ENCODE measurements at places on chromosomes 6 and 20.

- DNase-seq = no peak
Observed at GRCh38 chr6:57193177-57193576, 21.1 kb downstream of the BAG2 start.

- DNase-seq = peak; percentile 97
Observed at GRCh38 chr6:35302604-35303241, 5.1 kb downstream of the DEF6 start.

DNA sequence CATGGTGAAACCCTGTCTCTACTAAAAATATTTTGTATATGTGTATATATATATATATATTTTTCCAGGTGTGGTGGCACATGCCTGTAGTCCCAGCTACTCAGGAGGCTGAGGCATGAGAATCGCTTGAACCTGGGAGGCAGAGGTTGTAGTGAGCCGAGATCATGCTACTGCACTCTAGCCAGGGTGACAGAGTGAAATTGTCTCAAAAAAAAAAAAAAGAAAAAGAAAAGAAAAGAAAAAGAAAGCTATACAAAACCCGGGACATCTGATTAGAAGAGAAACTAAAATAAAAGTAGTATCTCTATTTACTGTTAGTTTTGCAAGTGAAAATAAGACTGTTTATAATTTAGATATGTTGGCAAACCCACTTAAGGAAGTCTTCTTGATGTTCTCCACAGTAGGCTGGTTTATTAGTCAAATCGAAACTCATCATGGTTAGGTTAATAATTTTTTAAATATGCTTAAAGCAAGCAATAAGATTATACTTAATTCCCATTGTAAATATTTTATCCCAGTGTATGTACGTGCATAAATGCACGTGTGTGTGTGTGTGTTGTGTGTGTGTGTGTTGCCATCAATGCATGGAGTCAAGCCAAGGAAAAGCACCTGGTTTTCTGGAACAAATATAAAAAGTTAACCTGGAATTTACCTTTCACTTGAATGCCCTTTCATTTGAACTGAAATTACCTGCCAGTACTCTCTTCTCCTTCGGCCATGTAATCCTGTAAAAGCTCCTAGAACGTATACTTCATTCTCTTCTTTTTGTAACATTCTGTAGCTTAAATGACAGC, 7.1 kb downstream of the VNN2 start:
- no peak for DNase-seq

GRCh38 chr6:134080171-134080795, 27.9 kb upstream of the SLC2A12 start:
- DNase-seq = no peak

- no peak for DNase-seq
Observed at GRCh38 chr6:150207931-150208570, 65.2 kb downstream of the PPP1R14C start.

GRCh38 chr6:107807196-107807811, 16.8 kb downstream of the SCML4 start:
- no peak for DNase-seq

DNA sequence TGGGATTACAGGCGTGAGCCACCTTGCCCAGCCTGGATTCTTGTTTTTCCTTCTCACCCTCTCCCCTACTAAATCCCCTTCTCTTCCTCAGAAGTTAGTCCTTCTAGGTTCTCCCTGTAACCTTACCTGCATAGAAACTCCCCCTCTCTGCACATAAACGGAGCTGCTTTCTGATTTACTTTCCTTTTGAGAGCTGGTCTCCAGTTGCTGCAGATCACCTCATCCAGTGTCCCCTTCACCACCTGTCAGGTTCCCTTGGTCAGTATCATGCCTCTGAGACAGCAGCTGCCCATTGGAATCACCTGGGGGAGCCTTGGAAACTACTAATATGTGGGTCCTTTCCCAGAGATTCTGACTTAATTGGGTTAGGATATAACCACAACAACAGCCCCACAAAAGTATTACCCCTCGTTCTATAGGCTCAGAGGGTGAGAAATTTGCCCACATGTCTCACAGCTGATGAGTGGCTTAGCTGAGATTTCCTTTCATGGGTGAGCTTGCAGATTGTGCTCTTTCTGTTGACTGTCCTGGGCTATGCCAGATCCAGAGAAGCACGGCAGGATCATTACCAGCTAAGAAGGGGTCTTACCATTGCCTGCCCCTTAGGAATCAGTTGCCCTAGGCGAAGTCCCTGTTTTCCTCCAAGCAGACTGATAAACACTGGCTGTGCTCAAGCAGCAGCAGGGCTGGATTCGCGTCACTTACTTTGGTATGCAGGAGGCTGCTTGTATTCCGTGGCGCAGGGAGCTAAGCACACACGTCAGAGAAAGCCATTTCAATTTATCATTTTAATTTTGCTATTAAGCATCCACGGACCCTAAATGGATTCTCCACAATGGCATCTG, 51.3 kb downstream of the AKAP12 start:
- no peak for DNase-seq

- no peak for DNase-seq
Observed at GRCh38 chr6:54519161-54519560, 210.9 kb downstream of the TINAG start.

GRCh38 chr20:46355778-46356177, 47.5 kb upstream of the CDH22 start:
- DNase-seq = no peak

DNA sequence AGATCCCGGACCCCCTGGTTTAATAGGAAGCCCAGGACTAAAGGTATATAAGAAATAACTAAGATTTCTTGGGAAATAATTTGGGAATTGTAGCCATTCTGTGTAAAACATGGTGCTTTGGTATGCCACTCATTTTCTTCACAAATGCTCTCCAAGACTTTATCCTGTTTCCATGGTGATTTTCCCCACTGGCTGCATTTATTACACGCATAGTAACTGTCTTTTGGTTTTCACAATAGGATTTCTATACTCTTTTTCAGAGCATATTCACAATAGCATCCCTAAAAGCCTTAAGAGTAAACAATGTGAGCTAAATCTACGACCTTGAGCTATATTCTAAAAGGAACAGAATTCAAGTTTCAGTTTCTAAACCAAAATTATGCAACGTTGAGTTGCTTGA, 160.8 kb downstream of the COL9A1 start:
- no peak for DNase-seq

- no peak for DNase-seq
Observed at GRCh38 chr6:111456208-111456607, 26.8 kb downstream of the REV3L start.

DNA sequence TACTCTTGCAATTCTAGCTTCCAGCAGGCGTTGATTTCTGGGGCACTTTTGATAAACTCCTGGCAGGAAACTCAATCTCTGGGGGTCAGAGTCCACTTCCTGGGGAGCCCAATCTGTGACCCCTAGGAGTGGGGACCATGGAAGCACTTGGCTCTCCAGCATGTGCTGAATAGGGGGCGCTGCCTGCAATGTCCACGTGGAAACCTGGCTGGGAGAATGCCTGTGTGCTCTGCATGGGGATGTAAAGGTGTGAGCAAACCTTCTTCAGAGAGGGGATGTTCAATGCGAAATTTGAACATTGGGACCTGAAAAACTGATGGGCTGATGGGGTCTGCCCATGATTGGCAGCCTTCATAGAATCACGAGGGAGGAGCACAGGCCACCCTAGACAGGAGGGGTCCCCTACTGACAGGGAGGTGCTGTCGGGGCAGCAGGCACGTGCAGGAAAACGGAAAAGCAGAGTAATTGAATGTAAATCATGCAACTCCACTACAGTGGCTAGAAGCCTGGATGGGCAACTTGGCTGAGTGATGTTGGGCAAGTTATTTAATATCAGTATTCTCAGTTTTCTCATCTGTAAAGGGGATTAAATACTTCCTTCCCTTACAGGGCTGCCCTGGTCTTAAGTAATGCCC, 47.8 kb downstream of the CEP43 start:
- no peak for DNase-seq

GRCh38 chr6:116461932-116462885, 1.0 kb downstream of the CALHM6 start:
- peak; percentile 81 for DNase-seq

GRCh38 chr6:85449818-85450759, at the start of gene NT5E:
Gene NT5E (plus strand): TSS chr6:85450083. CDS start chr6:85450140, 57 bp downstream.
- no peak for DNase-seq

DNA sequence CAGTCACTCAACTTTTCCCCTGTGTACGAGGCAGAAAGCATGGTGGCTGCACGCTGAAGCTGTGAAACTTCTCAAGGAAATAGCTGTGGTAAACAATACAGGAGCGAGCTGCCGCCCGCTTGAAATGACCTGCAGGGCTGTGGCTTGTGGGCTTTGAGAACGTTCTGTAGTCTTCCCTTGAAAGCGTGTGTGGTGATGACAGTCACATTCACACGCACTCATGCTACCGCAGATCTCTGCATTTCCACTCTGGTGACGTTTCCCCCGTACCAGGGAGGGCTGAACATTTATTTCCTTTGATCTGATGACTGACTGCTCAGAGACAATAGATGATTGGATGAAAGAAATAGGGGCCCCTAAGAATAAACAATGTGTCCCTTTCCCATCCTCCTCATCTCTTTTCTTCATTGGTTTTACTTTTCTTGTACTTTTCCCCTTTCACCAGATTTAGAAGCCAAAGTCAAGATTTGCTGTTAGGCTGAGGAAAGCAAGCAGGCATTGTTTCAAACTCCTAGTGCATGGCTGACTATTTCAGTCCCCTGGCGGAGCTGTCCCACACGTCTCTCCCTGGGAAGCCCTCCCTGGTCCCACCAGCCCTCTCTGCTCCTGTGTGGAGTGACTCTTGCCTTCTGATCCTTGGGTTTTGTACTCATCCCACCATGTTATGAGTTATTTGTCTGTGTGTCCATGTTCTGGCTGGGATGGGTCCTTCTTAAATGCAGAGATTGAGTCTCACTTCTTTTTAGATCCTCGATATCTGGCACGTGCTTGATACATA, 3.9 kb downstream of the SYTL3 start:
- no peak for DNase-seq

GRCh38 chr20:22312744-22313346, 271.5 kb downstream of the FOXA2 start:
- no peak for DNase-seq

- no peak for DNase-seq
Observed at GRCh38 chr6:10138917-10139316, 276.0 kb downstream of the TFAP2A start.

GRCh38 chr6:159577564-159577963, 115.5 kb downstream of the SOD2 start:
- no peak for DNase-seq

GRCh38 chr6:39335780-39336545, 13.5 kb upstream of the KCNK16 start:
- DNase-seq = peak; percentile 66

DNA sequence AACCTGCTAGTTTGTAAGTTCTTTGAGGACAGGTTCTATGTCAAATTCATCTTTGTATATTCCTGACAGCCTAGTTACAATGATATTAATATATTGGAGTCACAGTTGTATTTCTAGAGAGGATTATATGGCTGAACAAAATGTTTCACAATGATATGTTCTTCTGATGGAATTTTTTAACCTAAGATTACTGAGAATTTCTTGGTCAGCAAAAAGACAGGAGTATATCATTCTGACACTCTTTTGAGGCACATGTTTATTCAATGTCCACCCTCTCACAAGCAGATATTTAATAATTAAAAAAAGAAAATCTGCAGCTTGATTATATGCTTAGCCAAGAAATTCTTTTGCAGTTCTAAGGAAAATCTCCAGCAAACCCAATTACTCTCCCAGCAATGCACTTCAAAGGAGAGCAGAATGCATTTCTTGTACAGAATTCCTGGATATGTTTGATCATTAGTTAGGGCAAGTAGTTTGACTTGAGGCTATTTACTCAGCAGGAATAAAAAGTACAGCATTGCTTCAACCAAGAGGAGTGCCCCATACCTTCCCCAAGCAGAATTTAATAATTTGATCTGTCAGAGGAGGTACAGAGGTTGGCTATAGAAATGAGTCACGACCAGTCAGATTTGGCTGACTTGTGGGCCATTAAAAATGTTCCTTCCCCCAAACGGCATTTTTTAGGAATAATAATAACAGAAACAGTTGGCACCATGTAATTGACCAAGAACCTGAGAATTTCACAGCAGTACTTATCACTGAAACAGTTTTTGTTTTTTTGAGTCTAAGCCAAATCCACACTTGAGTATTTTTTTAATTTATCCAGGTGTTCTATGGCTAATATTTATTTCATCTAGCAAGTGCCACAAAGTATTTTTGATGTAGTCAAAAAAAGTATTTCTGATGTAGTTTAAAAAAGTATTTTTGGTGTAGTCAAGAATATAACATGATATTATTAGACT, 508.1 kb upstream of the FLRT3 start:
- no peak for DNase-seq

DNA sequence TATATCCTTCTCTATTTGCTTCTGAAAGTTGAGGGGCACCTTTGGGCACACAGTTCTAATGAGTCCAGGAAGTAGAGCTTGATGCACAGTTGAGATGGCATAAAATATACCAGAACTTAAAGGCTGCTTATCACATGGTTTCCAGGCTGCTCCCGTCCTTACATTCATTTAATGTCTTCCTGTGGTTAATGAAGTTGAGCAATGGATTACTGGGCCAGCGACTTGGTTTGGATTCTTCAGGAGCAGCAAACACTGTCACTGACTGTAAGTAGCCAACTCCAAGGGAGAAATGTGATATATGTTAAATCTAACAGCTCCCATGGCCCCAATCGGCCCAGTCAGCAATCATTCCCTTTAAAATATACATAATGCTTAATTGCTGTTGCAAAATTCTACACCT, 9.0 kb upstream of the TSHZ2 start:
- no peak for DNase-seq

- DNase-seq = no peak
Observed at GRCh38 chr6:112183271-112183671, 71.1 kb downstream of the LAMA4 start.

DNA sequence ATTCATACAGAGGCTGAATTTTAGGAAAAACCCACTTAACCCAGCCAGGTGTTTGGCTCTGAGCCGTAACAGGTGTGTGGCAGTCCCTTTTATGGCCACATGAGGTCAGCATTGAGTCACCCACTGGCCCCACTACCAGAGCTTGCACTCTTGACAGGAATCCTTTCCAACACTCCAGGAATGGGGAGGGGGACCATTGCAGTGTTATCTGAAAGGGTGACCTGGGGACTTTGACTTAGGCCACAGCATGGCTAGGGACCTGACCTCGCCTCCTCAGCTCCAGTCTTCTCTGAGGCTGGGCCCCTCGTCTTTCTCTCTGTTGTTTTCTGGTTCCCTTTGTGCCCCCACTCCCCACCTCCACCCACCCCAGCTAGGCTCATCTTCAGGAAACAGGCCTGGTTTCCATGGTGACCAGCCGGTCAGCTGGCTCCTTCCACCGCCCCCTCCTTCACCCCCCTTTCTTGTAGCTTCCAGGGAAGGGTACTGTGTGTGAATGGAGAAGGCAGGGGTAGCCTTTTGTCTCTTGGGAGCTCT, 2.1 kb upstream of the TMEM151B start:
- DNase-seq = peak; percentile 32

DNA sequence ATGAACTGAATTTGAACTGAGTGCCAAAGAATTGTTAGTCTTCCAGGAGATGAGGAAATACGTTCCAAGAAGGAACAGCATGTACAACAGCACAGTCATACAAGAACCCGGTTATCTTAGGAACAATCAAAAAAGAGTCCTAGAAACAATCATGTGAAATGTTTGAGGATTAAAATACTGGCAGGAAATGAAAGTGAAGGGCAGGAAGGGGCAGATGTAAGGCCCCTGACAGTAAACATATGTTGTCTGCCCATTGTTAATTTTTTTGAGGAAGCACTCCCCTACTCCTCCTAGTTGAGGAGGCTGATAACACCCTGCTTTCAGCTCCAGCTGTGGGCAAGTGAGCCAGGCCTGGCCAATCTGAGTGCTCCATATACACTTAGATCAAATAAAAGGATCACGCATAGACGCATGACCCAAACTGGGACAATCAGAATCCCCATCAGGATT, 220.9 kb downstream of the HACE1 start:
- DNase-seq = no peak

- no peak for DNase-seq
Observed at GRCh38 chr6:129767776-129768485, 58.0 kb upstream of the ARHGAP18 start.
